ENCODE measurements at places on chromosomes 1 and 21.

GRCh38 chr1:232904566-232904965 lies 45.8 kb upstream of the NTPCR start:
- DNase-seq, result peak; percentile 65

GRCh38 chr1:205452933-205453332 lies 2.9 kb downstream of the BLACAT1 start:
- no peak for DNase-seq

GRCh38 chr1:36305915-36306209 lies 306 bp upstream of the SH3D21 start:
- no peak for DNase-seq

- peak; percentile 70 for DNase-seq
These were observed 112.1 kb downstream of the HLCS start for GRCh38 chr21:36854391-36854790.

DNA sequence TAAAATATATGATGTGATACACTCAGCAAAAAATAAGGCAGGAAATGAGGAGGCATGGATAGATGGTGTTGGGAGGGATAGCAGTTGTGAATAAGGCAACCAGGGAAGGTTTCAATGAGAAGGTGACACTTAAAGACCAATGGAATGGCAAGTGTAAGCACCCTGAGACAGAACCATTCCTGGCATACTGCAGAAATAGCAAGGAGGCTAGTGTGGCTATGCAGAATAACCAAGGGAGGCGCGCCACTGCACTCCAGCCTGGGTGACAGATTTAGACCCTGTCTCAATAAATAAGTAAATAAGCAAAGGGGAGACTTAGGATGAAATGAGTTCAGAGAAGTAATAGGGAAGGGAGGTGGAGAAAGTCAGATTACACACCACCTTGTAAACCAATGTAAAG lies 113.9 kb downstream of the TOMM20 start:
- DNase-seq, result no peak

GRCh38 chr1:58065520-58065919 lies 481.0 kb downstream of the OMA1 start:
- no peak for DNase-seq

- no peak for DNase-seq
These were observed 42.5 kb downstream of the LUZP1 start for GRCh38 chr1:23126200-23126599.

DNA sequence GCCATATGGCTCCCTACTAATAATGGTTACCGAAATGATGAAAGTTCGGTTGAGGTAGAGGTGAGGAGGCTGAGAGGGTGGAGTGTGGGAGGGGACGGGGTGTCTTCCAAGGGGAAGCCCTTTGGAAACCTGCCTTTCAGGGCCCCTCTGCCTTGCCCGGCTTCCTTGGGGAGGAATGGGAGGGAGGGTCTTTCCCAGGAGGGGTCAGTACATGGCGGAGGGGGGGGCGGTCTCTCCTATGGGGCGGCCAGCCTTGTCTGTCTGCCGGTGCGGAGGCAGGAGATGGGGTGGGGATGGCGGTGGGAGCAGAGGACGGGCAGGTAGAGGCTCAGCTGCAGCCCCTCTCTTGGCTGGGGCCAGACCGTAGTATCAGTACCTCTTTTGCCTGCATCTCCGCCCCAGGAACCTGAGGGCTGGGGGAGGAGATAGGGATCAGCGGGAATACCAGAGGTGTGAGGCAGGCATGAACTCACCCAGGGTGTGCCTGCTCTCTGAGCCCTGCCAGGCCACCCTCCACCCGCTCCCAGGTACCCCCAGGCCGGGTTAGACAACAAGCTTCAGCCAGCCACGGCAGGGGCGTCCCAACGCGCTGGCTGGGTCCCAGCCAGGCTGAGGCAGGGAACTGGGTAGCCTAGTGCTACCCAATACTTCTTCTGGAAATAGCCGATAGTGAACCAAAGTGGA lies 79.4 kb upstream of the POU3F1 start:
- DNase-seq, result no peak

GRCh38 chr1:43451701-43452532 lies 1.8 kb downstream of the HYI start:
- DNase-seq, result no peak

DNA sequence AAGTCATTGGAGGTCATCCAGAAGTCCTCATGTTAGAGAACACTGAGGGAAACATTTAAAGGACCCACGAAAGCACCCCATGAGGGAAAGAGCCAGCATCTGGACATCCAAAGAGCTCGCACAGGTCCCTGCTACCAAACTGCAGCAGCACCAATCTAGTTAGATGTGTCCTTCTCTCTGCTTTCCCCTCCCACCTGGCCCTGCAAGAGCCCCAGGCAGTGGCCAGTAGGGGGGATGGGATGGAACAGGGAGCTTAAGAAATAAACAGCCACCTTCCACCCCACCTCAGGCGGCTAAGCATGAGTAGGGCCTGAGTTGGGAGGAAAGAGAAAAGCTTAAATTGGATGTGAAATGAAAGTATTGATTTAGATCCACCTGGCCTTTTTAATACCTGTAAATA lies 175.9 kb upstream of the KCND3 start:
- DNase-seq, result no peak

- DNase-seq, result no peak
These were observed 19.9 kb downstream of the ALDH9A1 start for GRCh38 chr1:165678509-165678908.

- DNase-seq, result no peak
These were observed 597.3 kb upstream of the ADGRL4 start for GRCh38 chr1:79603843-79604242.

GRCh38 chr1:16296643-16297042 lies 55.6 kb downstream of the FBXO42 start:
- DNase-seq, result peak; percentile 29

- DNase-seq, result no peak
These were observed 34.1 kb downstream of the QSOX1 start for GRCh38 chr1:180188684-180189175.

GRCh38 chr1:228098323-228098931 lies 4.7 kb downstream of the C1orf35 start:
- peak; percentile 10 for DNase-seq

- no peak for DNase-seq
These were observed 328.5 kb downstream of the FAM72C start for GRCh38 chr1:143643148-143643885.

- DNase-seq, result no peak
These were observed 99.9 kb downstream of the NPHP4 start for GRCh38 chr1:5892329-5892728.

DNA sequence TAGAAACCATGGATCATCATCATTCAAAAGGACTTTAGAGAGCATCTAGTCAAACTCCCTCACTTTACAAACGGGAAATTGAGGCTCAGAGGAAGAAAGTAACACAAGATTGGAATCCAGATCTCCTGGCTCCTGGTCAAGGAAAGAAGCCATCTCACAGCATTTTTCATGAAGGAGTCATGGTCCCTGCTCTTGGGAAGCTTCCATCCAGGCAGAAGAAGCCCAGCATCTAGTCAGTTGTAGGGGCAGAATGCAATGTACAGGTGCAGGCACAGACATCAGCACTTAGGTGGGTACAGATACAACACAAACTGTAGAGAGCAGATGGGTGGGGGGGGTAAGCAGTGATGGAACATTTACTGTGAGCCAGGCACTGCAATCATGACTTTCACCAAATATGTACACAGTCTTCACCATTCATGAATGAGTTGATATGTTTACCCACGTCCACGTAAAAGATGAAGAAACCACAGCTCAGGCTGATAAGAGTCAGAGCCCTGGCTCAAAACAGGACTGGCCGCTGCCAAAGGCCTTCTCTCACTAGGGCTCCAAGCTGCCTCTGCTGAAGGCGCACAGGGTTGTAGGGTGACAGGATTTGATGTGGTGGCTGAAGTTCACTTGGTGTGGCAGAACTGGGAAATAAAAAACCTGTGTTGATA lies 44.0 kb downstream of the OPTC start:
- DNase-seq, result no peak

DNA sequence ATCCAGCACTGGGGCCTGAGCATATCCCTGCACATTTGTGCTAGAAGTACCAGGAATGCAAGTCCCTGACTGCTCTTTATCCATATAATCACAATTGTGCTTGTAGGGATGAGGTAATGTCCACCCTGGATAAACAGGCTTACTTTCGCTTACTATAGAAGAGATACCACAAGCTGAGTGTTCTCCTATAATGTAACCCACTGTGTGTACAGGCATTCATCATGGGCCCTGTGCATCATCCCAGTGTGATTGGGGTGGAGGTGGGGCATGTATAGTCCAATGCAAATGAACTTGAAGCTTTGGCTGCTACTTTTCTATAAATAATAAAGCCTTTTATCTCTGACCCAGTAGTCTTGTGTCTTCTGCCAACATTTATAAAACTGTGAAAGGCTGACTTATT lies 69.3 kb downstream of the MAN1A2 start:
- no peak for DNase-seq

- peak; percentile 38 for DNase-seq
These were observed 41.3 kb downstream of the LRRC71 start for GRCh38 chr1:156961709-156962108.
